Central memory CD8-positive, alpha-beta T cell (primary cell): ENCODE measurements at places on chromosomes 11 and 22.

GRCh38 chr11:75269367-75269660, 28.7 kb downstream of the TPBGL start:
- no peak for DNase-seq

DNA sequence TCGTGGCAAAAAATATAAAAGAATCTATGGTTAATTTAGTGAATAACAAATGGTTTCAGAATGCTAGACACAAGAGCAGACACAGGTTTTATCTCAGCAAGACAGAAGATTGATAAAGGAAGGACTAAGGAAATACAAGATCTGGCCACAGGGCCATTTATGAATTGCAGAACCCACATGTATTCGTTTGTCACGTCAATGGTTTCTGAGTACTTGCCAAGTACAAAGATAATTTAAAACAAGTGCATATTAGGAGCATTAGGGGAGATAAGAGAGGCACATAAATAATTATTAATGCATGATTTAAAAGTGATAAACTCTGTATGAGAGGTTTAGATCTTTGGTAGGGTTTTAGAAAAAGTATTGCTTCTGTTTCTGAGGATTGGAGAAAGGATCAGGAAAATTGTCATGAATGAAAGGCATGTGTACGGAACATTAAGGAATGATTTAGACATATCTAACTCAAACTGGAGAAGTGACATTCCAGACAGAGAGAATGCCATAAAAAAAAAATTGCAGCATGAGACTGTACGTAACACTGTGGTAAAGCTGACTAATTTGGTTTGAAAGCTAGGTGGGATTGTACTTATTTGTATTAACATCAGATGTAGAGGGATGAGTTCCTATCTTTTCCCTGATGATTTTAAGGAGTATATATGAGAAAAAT, 727.1 kb downstream of the NELL1 start:
- DNase-seq = no peak

DNA sequence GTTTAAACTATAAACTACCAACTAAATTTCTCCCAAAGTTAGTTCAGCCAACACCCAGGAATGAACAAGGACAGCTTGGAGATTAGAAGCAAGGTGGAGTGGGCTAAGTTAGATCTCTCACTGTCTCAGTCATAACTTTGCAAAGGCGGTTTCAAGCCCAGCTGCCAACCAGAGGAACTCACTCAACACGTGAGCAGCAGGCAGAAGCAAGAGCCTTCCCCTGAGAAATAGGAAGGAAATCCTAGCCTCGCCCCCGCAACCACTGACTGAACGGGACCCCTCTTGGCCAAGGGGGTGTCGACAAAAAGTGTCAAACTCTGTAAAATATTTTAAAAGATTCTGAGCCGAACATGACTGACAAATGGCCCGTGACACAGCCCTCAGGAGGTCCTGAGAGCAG, 4.4 kb upstream of the KRTAP5-9 start:
- no peak for DNase-seq

DNA sequence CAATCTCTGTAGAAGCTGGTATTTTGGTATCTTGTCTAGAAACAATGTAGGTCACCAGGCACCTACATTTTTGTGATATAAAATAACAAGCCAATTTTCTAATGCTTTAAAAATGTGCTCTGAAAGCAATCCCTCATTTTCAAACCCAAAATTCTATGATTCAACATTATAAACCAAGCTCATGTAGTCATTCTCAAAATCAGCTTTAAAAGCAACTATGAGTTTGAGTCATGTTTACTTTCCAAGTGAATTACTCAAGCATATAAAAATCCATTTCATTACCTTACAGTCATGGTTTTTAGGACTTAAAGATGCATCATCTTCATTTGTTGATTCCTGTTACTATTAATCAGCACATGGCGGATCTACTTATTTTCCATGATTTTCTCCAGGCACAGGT, 216.4 kb downstream of the GRM5 start:
- no peak for DNase-seq

DNA sequence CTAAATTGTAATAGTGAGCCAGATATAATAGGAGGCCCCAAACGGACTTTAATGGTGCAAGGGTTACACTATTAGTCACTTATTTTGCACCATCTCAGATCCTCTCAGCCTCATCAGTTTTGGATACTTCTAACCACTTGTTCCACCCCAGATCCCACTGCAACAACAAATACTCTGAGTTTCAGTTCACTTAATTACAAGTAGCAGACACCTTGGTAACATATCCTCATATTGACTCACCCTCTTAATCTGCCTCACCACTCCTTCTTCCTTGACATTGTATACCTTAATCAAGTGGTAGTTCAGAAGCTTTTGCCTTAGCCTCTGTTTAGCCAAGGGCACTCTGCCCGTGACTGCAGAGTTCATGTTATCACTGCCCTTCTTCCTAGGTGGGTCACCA, 256.1 kb upstream of the UBASH3B start:
- DNase-seq = no peak

DNA sequence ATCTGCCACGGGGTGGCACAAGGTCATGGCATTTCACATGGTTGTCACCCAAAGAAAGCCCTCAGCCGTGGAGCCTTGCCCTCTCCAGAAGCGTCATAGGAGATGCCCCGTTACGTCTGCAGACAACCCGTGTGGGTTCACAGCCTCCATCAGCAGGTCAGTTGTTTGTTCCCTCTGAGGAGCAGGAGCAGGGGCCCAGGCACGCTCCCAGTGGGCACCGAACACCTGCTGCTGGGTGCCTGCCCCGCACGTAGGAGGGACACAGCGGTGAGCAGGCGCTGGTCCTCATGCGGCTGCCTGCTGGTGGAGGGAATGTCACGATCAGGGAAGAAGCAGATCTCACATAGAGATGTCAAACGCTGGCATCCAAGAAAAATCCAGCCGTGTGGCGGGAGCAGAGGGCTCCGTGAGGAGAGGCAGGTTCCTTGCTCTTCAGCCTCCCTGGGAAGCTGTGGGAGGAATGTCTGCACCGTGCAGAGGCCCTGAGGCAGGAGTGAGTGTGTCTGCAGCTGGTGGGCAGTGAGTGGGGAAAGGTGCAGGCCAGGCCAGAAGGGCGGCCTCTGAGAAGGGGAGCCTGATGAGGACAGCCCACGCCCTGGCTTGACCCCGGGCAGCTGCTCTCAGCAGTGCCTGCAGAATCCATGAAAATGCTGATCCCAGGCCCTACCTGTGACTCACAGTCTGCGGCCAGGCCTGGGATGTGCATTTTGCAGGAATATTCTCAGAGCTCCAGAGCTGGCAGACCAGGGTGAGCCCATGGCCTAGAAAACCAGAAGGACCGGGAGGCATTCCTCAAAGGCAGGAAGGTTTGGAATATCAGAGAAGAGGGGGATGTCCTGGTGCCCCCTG, 36.4 kb upstream of the TH start:
- DNase-seq = no peak

GRCh38 chr11:112724496-112724790, 236.8 kb upstream of the NCAM1 start:
- DNase-seq = no peak

DNA sequence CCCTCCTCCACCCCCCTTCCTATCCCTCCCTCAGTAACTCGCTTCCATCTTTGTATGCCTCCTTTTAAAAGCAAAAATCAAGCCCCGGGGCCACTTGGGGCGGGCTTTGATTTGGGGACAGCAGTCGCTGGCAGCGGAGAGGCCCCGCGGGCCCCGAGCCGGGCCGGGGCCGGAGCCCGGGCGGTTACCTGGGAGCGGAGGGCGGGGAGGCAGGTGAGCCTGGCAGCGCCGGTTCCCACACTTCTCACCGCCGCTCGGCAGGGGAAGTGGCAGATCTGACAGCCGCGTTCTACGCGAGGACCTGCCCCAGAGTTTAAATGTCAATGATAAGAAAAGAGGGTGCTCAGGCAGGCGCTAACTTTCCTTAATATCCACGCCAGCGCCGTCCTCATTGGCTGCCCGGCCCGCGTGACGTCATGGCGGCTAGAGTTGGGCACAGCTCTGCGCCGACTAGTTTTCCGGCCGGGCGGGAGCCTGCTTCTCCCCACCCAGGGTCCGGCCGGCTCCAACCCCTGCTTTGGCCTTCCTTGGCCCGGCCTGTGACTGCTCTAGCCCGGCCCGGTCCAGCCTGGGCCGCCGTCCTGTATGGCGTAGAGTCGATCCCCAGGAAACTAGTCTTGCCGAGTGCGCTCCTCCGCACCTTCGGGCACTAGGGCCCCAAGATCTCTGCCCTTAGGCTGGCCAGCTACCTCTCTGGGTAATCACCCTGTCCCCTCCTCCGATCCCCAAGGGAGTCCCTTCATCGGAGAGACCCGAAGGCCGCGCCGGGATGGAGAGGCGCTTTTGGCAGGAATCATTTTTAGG, 6.7 kb upstream of the PAX6 start:
- DNase-seq = no peak

- peak; percentile 18 for DNase-seq
These were observed 689 bp downstream of the TAF10 start for GRCh38 chr11:6611092-6611962.

DNA sequence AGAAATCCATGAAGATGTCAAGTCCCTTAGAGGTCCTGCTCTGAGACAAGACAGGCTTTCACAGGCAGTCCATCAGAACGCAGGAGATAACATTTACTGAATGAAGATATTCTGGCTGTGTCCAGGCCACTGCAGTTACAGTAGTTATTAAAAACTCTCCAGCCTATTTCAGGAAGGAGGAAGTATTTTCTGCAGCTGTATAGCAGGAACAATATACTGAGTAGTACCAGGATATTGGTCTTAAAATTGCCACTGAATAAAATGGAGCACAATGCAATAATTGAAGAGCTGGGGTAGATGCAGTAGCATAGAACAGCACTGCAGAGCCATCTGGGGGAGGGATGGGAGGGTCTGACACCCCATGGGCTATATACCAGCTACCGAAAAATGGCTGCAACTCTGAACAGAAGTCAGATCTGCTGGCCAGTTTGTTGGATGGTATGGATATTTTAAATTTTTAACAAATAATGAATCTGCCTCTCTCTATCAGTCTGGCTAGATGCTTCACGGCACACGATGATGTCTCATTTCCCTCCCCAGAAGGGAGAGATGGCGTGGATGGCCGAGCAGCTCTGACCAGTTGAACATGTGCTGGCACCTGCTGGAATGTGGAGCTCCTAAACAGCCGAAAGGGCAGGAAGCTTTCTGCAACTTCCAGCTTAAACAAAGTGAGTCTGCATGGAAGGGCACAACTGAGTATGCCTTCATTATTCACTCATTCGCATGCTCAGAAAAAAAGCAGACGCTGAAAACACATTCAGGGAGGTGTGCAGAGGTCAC, 342.1 kb upstream of the SYN3 start:
- DNase-seq = no peak

GRCh38 chr11:16781936-16782919, 43.8 kb downstream of the C11orf58 start:
- DNase-seq = no peak

GRCh38 chr11:32088117-32088941, 2.5 kb upstream of the RCN1 start:
- no peak for DNase-seq

- no peak for DNase-seq
These were observed 4.5 kb downstream of the MAJIN start for GRCh38 chr11:64967375-64967774.

DNA sequence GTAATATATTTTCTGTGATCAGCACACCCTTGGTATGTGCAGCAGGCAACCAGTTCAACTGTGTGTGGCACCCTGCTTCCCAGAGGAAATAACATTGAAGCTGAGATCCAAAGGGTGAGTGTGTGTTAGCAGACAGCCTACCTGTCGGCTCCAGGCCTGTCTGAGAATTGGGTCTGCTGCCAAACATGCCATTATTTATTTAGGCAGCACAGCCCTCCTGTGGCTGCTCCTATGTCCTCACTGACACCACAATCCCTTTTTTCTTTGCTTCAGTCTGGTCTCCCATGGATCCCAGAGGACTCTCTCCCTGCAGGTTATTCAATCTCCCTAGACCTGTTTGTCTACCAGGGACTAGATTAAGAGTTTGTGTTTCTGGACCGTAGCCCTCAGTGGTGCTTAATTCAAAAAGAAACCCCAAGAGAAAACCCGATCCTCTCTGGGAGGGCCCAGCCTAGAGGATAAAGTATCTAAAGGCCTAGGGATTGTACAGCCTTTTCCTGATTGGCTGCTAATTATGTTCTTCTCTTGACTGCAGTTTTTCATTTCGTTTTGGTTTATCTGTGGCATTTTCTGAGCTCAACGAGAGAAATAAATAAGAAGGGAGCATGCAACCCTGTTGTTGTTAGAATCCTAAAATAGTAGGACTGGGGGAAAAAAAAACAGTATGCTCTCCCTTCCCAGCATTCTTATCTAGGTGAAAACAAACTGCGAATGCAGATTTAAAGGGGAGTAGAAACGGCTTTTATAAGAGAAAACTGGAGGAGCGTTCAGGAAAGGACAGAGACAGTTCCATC, 24.1 kb downstream of the KCNE3 start:
- no peak for DNase-seq

- no peak for DNase-seq
These were observed 9.1 kb downstream of the ACRV1 start for GRCh38 chr11:125671561-125671960.

DNA sequence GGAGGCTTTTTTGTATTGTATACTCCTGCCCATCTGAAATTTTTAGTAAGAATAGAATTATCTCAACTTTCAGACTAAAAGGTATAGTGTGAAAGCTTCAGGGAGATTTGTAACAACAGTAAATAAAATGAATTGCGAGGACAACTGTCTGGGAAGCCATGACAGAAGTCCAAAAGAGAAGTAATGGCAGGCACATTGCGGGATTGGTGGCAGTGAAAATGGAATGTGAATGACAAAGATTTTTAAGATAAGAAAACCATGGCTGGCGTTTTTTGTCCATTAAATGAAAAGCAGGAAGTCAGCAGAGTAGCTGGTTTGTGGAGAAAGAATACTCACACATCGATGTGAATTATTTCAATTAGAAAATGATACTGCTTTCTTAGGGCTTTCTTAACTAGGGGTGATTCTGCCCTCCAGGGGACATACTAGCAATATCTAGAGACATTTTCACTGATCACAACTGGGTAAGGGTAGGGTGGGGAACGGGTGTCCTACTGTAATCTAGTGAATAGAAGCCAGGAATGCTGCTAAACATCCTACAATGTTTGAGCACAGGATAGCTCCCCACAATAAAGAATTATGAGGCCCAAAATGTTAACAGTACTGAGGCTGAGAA, 1.6 kb downstream of the NPAT start:
- no peak for DNase-seq

DNA sequence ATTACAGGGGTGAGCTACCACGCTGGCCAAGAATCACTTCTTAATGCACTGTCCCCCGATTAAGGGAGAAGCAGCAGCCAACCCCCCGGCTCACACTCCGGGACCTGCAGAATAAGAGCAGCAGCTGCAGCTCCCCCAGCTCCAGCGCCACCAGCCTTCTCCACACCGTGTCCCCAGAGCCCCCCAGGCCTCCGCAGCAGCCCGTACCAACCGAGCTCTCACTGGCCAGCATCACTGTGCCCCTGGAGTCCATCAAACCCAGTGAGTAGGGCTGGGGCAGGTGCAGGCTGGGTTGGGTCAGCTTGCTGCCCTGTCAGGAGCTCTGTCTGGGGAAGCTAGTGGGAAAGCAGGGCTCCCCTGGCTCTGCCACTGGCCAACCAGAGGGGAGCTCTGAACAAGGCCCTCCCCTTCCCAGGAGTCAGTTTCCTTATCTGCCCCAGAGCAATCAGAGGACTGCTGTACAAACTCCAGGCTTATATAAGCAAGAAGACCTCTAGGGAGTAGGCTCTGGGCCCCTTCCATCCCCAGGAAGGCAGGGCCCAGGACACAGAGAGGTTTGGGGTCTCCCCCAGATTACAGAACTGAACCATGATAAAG, 8.5 kb upstream of the SH3BP1 start:
- no peak for DNase-seq
